ENCODE measurements at places on chromosomes 6 and 20.
A peak's percentile ranks its signal among the peaks of the same experiment; 100 is the strongest.

DNA sequence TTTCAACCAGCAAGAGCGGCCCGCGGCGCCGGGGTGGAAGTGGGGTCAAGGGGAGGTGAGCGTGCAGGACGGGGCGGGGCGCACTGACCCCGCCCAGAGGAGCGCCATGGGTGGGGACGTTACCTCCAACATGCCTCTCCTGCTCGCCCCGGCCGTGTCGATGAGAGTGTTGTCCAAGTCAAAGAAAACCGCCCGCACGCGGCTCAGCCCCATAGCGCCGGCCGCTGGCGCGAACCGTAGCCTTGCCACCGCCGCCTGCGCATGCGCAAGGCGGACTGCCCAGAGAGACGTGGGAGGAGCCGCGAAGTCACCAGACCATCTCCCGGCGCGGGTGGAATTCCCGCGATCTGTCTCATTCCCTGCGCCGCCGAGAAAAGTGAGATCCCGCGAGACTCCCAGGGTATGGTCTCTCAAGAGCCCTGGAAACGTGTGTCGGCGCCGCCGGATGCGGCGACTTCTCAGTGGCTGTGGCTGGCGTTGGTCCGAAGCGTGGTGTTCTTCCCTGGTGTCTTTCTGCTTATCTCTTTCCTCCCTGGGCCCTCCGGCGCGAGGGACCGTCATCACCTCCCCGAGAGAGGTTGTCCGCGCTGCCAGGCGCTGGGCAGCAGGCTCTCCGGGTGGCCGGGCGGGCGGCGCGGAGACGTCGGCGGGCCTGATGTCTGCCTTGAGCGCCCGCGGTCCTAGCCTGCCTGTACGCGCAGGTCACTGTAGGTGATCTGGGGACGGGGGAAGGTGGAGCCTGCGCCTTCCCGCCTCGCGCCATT is at the start of gene NANP:
TSS of gene NANP (minus strand) at position 279 of the 764 bp plus-strand sequence. CDS start at position 213, 66 bp downstream.
- DNase-seq, result peak; percentile 97

DNA sequence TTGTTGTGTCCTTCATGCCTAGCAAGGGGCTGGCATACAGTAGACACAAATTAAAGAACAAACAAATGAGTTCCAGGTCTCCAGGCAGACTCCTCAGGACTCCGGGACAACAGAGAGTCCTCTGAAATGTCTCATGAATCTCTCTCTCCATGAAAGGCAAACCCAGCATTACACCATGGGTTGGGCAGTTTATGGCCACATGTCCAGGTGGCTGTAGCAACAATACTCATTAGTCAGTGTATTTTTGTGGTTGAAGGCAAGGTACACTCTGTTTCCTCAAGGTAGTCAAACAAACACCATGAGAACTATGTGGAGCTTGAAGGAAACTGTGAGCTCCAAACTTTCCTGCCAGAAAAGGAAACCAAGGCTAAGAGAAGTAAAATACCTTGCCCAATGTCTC is 62.2 kb downstream of the KCNB1 start:
- no peak for DNase-seq

GRCh38 chr20:45462711-45463509 is 6.6 kb upstream of the WFDC2 start:
- DNase-seq, result no peak

- DNase-seq, result no peak
These were observed 77.8 kb downstream of the BACH2 start for GRCh38 chr6:90218959-90219208.

DNA sequence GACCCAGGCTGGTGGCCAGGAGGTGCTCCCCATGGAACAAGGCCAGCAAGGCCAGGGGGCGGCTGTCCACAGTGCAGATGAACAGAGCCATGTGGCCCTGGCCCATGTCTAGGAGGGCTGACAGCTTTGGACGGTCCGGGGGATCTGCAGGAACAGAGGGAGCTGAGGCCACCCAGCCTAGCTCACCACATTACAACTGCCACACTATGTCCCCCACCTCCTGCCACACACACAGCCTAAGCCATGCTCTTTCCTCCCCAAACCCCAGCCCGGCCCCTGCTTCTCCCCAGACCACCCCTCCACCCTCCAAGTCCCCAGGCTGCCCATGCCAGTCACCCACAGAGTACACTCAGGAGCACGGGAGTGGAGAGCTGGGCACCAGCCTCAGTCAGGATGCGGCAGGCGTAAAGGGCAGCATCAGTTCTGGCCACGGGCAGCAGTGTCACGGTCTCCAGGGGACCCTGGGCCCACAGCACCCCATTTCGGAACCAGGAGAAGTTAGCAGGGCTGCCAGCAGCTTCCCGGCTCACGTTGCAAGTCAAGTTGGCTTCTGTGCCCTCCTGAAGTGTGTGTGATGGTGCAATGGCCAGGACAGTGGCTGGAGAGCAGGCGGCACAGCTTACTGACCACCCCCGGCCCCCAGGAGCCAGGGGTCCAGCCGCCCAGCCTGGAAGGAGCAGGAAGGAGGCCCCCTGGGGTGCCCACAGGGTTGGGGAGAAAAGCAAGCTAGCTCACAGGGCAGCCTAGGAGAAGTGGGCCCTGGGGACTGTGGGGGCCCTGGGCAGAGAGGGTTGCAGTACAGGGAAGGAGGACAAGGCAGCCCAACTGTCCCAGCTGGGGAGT is 15.2 kb upstream of the ADAM33 start:
- DNase-seq, result no peak

DNA sequence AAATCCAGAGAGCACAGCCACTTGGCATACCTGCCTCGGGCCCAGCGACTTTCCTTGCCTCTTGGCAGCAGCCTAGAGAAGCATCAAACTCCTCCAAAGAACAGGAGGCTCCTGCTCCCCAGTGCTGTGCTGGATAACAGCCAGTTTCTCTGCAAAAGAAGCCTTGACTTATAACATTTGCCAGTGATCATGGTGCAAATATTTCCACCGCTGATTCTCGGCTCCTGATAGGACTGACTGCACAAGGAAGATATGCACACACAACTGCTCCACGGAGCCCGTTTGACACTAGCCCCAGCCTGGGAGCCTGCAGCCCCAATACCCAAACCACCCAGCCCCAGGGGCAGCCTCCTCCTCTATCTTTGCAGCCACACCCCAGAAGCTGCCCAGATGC is 17.5 kb downstream of the ACSS1 start:
- no peak for DNase-seq

- DNase-seq, result no peak
These were observed 860.4 kb downstream of the EPHA7 start for GRCh38 chr6:92559003-92559402.

DNA sequence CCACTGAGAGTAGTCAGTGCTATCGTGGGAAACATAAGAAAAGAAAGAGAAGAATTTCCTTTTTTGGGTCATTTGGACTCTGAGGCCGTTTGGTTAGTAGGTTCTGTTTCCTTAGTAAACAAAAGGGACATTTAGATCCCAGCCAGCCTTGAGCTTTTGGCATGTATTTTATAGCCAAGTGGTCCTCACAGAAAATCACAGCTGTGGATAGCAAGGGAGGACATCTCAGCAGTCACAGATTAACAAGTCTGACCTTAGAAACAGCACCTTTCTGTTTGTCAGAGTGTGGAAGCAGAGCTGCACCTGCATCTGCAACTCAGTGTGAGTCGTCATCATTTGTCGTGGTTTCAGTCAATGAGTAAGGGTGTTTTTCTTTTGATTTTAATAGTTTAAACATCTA is 40.5 kb downstream of the FAM120B start:
- DNase-seq, result no peak

GRCh38 chr20:23159947-23160318 is 73.8 kb upstream of the CD93 start:
- no peak for DNase-seq

DNA sequence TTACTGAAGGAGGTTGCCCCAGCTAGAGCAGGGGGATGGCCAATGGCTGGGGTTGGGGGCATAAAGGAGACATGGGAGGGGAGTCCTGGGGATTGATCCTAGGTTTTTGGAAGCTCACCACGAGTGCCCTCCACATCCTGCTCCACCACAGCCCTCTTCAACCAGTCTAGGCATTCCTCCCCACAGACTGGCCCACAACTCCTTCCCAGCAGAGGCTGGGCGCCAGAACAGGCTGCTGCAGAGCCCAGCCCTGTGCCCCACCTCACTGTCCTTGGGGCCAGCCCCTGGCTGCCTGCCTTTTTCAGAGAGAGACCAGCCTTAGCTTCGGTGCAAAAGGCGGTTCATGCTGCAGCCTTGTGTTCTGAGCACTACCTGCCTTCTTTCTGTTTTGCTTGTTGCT is 16.4 kb downstream of the RPP40 start:
- no peak for DNase-seq

- DNase-seq, result no peak
These were observed 113.5 kb upstream of the BEND6 start for GRCh38 chr6:56841381-56841749.

GRCh38 chr6:2245877-2246863 is 765 bp upstream of the GMDS start:
- peak; percentile 21 for DNase-seq

GRCh38 chr6:109794201-109794923 is 103.3 kb downstream of the FIG4 start:
- no peak for DNase-seq

DNA sequence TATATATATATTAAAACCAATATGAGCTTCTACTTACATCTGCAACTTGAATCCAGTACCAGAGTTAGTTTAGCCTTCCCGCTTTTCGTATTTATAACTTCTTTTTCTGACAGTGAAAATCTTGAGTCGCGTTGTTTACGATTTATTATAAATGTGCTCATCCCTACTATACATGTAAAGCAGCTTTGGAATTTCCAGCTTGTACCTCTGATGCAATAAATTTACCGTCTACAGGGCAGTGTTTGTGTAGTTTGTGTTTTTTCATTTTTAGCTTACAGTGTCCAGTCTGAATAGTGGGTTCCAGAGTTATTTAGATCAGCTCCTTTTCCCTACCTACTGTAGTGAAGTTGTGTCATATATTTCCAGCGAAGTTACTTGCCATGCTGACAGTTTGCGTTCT is 66.3 kb downstream of the TIAM2 start:
- no peak for DNase-seq

DNA sequence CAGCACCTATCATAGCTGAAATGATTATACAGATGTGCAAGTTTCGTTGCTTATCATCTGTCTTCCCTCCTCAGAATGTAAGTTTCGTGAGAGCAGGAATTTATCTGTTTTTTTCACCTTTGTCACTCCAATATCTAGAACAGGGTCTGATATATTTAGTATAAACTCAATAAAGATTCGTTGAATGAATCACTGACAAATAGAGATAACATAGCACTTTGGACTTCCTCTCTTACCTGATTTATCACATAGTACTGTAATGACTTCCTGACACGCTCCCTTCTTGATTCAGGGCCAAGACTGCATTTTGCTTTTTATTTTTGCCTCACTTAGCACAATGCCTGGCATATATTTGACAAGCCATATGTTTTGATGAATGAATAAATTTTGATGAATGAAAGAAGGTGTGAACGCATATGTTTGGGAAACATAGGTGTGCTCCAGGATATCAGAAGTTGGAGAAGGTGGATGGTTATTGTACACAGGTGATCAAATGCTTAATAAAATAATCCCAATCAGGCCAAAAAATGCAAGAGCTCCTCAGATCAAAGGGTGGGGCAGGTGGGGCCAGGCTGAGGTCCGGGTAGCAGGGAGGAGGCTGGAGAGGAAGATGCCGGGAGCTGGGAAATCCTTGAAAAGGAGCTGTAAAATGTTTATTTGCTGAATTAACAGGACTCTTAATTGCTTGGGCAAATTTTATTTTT is 33.0 kb downstream of the PIM1 start:
- DNase-seq, result peak; percentile 77

DNA sequence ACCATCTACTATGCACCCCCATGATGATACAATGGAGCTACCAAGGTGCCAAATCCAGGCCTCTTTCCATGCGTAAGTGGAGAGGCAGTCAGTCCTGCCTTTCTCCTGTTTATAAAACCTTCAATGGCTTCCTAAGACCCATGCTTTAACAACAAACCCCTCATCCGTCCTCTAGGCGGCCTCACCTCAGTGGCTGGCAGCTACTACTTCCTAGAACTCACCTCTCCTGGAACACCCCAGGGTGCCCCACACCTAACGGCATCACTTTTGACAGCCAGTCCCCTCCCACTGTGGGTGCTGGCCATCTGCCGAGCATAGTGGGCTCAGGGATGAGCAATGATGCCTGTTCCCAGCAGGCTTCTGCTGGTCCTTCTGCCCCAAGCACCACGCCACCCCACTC is 80.0 kb upstream of the TAB2 start:
- DNase-seq, result no peak

DNA sequence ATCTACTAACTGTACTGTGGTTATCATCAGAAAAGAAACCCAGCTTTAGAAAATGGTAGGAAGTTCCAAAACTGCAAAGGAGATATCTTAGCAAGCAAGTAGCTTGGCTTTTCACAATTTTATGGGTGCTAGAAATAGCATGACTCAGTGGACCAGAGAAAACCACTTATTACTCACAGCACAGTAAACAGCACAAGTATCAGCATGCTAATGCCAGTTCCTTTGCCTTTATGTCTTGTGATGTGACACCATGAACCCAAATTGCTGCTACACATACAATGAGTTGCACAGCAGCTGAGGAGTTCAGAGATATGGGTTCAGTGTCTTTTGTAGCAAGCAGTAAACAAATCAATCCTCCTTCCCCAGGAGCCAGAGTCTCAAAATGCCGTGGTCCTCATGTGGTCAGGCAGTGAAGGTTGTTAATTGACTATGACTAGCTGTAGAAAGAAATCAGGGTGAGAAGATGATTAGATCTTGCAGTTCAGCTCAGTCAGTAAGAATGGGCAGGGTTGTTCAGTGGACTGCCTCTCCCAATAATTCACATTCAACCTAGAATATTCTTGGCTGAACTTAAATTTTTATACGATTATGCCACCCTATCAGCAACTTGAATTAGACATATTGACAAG is 73.3 kb downstream of the OPRM1 start:
- DNase-seq, result no peak

- no peak for DNase-seq
These were observed 201.0 kb upstream of the CST7 start for GRCh38 chr20:24747881-24748595.

GRCh38 chr20:46023999-46024398 is 5.0 kb upstream of the SLC12A5 start:
- DNase-seq, result no peak

DNA sequence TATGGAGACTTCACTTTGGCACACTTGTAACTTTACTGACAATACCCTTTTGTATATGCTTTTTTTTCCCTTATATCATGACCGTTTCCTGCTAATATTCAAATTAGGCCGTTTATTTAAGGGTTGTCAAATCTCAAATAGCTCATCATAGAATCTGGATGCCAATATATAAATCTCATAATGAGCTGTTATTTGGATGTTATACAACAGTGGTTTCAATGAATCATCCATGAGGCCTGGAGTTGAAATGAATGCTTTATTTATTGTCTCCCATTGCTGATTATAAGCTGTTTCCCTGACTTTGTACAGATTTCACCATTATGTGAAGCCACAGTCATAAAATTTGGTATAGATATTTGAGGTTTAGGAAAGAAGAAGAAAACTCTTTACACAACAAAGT is 256.1 kb downstream of the PLCB1 start:
- DNase-seq, result no peak

DNA sequence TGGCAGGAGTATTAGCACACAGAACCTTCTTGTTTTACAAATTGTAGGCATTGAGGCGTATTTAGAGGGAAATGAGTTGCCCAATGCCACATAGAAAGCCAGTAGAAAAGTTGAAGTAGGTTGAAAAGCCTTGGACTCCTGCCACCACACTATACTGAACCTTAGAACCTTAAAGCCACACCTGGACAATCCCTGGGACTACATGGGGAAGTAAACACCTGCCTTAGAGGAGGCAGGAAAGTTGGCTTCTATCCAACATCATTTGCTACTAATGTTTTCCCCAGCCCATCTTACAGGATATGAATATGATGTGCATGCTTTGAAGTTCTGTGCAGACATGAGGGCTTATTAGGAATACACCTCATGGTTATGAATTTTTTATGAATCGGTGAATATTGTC is 5.3 kb upstream of the EPPIN start:
- DNase-seq, result no peak

GRCh38 chr20:49859807-49860206 is 47.2 kb downstream of the SLC9A8 start:
- no peak for DNase-seq

Measured in hematopoietic multipotent progenitor cell (in vitro differentiated cells).